ENCODE measurements at places on chromosomes 11 and 22. TPM values are rescaled to one million over a fixed set of nuclear protein-coding genes. Genes with fewer than 3 reads are reported as not detected.

DNA sequence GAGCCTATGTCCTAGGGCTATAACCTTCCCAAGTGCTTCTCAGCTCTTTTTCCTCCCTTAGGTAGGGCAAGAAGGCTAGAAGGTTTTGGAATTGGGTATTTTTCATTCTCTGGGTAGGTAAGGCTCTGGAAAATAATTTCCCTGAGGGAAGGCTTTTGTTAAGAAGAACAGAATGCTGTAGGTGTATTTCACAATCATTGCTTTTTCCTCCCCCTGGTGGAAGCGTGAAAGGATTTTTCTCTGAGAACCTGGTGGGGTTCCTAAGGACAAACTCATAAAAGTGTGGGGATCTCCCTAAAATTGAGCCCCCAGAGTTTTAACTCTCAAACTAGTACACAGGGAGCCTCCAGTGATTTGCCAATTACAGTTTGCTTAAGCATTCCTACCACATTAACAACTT is 41.1 kb upstream of the NARS2 start:
- peak; percentile 15 for DNase-seq

- DNase-seq = no peak
These were observed 15.8 kb upstream of the TCF20 start for GRCh38 chr22:42286205-42286604.

GRCh38 chr11:13333456-13333957 is 55.9 kb downstream of the BMAL1 start:
- DNase-seq = no peak

GRCh38 chr11:122404571-122404970 is 251.0 kb upstream of the UBASH3B start:
- no peak for DNase-seq

DNA sequence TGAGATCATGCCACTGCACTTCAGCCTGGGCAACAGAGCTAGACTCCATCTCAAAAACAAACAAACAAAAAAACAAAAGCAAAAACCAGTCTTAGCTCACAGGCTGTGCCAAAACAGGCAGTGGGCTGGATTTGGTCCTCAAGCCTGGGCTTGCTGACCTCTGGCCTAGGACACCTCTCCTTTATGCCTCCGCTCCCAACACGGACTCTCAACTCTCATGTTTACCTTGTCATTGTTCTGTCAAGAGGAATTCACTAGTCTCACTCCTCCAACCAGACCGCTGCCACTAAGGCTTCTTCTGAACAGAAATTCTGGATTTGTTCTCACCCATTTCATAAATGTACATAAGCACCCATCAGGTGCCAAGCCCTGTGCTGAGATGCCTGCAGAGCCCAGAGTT is 42.6 kb downstream of the FAM83F start:
- DNase-seq = no peak

- no peak for DNase-seq
These were observed 57.8 kb upstream of the ARHGAP32 start for GRCh38 chr11:129249923-129250322.

DGAT2 gene
- 2.6 TPM for total RNA-seq

TSSK2 gene
- not detected for total RNA-seq
